ENCODE measurements at places on chromosomes 5 and 9.

DNA sequence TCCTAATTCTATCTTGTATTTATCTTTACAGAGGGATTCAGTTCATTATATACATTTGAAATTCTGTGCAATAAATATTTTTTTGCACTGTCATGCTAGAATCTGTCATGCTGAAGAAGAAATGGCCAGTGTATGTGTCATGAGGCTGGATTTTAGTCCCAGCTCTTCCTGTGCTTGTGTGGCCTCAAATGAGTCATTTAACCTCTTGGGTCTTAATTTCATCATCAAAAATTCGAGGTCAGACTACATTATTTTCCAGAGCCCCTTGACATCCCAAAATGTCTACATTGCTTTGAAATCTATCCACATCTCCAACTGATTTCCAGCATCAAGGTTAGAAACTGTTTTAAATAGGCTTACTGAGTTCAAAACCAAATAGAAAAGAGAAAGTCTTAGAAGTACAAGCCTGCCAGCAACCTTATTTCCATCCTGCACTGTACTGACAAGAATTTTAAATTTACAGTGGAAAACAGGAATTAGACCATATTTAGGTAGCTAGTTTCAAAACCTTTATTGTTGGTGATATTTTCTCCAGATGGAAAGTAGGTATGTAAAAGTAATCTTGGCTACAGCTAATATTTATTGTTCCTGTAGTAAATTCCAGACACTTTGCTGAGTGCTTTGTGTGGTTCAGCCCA lies 96.7 kb upstream of the MAMDC2 start:
- DNase-seq = no peak

DNA sequence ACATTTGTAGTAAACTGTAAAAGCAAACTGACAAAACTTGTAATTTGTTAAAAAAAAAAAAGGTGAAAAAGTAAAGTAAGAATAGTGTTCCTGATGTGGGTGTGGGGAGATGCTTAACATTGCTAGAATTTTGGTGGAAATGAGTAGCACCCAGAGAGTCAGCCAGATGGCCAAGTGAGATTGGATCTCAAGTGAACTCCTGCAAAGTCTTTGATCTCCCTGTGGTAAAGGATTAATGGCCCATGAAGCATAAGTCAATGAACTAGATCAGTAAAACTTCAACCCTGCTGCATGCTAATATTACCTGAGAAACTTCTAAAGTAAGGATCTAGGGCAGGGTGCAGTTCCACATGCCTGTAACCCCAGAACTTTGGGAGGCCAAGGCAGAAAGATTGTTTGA lies 19.0 kb upstream of the FAM169A start:
- no peak for DNase-seq

DNA sequence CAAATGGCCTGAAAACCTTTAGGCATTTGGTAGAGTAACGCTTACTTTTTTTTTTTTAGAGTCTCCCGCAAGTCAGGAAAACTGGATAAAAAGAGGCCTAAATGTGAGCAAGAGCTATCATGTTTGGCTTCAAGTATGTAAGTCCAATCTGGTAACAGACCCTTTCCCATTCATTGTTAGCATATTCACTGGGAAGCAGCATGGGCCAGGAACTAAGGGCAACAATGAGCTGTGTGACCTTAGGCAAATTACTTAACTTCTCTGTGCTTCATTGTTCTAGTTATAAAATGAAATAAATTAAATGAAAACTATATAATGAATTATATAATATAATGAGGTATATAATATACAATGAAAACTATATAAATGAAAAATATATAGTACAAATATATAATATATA lies 114.3 kb upstream of the PCA3 start:
- DNase-seq = no peak

- DNase-seq = no peak
These were observed 147.0 kb downstream of the CSNK1G3 start for GRCh38 chr5:123659011-123659410.

- DNase-seq = no peak
These were observed 409.5 kb downstream of the PDE4D start for GRCh38 chr5:59483971-59484472.

- DNase-seq = no peak
These were observed 66.6 kb downstream of the RALGPS1 start for GRCh38 chr9:126981218-126981617.

DNA sequence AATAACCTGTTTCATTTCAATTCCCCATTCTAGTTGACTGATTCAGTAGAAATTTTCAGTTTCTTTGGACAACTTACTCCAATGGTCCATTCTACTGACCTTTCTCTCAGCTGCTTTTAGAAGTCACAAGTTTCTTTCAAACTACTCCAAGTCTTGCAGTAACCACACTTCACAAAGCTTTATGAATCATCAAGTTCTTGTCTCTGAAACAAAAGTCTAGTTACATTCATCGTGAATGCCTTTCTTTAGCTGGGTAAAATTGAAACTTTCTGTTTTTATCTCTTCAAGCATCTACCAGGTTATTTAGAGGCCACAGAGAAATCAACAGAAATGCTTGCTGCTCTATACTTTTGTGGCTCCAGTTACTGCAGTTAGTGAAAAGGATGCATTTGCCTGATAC lies 405.4 kb downstream of the TMEM232 start:
- DNase-seq = no peak

- no peak for DNase-seq
These were observed 85.4 kb downstream of the GLIS3 start for GRCh38 chr9:4214486-4214885.

GRCh38 chr5:179272326-179273072 lies 72.8 kb downstream of the ADAMTS2 start:
- DNase-seq = no peak

DNA sequence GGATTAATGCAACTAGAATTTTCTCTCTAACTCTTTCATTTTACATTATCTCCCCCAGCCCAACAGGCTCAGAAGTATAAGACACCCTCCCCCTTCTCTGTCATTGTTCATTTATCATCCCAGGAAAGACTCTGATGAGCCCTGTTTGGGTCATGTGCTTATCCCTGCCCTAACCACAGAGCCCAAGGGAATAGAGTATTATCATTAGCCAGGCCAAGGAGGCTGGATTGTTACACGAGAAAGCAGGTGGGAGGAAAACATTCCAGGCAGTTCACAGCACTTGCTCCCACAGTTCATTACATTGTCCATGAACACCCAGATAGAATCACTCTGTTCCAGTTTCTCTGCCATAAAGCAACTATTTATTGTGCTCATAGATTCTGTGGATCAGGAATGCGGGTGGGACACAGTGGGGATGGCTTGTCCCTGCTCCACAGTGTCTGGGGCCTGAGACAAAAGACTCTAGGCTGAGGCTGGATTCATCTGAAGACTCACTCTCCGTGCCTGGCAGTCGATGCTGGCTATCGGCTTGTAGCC lies 59.5 kb upstream of the TMEM215 start:
- DNase-seq = no peak

DNA sequence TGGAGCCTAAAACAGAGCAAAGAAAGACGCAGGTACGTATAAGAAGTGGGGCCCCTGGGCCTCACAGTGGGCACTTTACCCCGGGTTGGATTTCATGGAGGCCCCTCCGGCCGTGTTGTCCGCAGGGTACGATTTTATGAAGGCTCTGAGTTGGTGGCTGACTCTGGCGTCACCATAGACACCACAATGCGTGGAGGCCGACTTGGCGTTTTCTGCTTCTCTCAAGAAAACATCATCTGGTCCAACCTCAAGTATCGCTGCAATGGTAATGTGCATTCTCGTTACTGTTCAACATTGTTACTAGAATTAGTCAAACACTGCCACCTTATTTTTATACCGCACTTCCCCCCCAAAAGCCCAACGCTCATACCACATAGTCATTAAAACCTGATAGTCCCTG lies 47.1 kb downstream of the THBS4 start:
- DNase-seq = no peak

- DNase-seq = no peak
These were observed 7.3 kb downstream of the PPP3R2 start for GRCh38 chr9:101587332-101588043.

DNA sequence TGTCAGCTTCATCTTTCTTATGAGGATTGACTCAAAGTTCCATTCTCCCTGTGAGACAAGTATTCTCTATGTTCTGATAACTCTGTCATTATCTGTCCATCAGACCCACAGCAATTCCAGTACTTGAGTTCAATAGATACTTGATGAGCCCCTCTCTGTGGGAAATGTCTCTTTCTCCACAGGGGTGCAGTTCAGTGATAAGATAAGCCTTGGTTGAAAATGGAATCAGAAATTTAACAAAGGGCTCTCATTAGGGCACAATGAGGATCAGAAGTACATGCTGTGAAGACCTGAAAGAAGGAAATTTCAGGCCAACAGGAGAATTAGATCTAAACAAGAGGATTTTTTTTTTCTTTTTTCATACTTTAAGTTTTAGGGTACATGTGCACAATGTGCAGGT lies 737.3 kb downstream of the MTRR start:
- no peak for DNase-seq

GRCh38 chr5:134577022-134577795 lies 51.7 kb downstream of the JADE2 start:
- no peak for DNase-seq

DNA sequence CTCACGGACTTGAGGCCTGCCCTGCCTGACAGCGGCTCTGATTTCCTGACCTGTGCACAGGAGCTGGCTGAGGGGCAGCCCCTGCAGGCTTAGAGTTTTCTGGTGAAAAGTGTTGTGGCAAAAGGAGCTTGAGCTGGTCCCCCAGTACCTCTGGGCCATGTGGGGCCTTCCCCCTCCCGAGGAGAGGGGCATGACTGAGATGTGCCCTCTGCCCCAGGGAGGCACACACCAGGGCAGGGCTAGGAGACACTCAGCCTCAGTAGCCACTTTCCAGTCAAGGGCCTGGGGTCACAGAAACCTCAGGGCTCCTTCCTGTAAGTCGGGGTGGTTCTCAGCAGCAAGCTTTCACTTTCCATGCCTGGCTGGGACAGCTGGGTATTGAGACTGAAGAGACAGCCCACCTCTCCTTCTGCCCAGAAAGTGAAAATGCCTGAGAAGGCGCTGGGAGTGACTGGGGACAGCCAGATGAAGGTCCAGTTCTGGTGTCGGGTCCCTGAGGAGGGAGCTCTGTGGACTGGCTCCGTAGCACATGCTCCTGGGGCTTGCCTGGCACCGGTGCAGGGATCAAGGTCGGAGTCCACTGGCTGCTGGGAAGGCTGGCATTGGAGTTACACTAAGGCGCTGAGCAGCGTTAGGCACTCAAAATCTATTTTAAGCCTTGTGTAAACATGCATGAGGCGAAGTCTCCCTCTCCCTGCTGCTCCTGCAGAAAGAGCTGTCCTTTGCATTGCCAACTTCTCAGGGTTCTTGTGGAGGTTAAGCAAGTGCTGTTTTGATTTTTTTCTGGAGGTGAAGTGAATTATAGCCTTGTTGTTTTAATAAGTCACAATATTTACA lies 394.9 kb downstream of the GADD45G start:
- DNase-seq = no peak

GRCh38 chr9:110928599-110928998 lies 109.7 kb downstream of the LPAR1 start:
- no peak for DNase-seq

DNA sequence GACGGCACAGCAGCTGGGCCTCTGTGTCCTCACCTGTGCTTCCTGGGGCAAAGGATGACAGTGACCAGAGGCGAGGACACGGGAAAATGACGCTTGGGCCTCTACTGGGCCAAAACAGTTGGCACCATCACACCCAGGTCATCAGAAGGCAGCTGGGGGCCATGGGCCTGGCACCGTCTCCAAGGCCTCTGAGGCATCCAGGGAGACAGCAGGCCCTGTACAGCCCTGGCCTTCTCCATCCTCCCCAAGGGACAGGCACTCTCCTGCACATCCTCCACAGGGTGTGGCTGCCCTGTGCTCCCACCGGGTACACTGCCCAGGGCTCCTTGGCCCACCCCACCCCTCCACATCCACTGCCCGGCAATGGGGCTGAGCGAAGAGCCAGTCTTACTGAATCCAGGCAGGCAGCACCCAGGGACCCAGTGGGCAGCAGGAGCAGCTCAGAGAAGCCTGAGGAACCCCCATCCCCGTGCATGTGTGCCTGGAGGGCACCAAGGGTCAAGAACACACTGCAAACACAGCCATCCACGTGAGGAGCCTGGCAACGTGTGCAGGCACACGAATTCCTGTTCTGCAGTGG lies 4.0 kb downstream of the LPCAT1 start:
- no peak for DNase-seq

DNA sequence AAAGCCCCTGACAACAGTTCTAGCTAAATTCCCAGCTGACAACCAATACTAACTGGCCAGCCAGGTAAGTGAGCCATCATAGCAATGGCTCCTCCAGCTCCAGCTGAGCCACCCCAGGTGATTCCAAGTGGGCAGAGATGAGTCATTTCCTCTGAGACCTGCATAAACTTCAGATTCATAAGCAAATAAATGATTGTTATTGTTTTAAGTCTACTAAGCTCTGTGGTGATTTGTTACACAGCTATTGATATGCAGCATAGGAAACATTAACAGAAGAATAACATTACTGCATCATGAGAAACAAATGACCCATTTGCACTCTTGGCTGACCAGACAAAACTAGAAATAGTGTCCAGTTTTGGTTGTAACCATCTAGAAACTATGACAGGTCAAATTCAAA lies 60.3 kb downstream of the TTC39B start:
- no peak for DNase-seq
